ENCODE measurements at places on chromosomes 2 and 18.

DNA sequence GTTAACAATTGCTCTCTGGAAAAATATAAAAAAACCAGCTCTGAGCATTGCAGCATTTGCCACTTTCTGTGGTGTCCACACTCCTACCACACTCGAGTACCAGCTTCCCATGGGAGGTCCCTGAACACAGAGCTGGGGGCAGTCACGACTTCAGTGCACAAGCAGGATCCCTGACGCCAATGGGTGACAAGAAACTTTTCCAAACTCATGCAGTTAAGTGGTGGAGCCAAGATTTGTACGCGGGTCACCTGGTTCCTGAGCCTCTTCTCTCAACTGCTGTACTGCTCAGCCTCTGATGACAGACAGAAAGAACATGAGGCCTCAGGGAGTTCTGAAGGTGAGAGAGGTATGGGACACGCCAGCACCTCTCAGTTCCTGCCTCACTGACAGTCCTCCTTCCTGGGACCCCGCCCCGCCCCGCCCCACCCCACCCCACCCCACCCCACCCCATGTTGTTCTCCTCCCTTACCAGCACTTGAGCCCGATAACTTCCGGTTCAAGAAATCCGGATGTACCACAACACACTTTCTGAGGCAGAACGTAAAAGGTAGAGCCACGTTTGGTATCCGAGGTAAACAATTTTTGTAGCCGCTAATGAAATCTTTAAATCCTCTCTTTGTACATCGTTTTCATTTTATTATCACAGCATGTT lies 287.6 kb downstream of the MYCN start:
- DNase-seq = no peak

DNA sequence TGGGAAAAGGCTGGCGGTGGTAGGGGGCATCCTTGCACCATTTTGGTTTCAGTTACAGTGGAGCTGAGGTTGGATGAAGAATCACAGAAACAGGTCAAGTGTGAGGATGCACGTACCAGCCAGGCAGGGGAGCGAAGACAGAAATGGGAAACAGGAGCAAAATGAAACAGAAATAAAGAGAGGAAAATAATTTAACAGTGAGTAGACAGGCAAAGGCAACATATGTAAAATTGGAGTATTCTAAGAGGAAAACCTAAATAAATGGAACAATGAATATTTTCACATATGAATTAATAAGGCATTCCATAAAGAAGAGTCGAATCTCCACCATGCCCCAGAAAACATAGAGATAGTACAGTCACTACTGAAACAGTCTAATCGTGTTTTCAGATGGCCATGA lies 29.7 kb downstream of the LRRFIP1 start:
- no peak for DNase-seq

DNA sequence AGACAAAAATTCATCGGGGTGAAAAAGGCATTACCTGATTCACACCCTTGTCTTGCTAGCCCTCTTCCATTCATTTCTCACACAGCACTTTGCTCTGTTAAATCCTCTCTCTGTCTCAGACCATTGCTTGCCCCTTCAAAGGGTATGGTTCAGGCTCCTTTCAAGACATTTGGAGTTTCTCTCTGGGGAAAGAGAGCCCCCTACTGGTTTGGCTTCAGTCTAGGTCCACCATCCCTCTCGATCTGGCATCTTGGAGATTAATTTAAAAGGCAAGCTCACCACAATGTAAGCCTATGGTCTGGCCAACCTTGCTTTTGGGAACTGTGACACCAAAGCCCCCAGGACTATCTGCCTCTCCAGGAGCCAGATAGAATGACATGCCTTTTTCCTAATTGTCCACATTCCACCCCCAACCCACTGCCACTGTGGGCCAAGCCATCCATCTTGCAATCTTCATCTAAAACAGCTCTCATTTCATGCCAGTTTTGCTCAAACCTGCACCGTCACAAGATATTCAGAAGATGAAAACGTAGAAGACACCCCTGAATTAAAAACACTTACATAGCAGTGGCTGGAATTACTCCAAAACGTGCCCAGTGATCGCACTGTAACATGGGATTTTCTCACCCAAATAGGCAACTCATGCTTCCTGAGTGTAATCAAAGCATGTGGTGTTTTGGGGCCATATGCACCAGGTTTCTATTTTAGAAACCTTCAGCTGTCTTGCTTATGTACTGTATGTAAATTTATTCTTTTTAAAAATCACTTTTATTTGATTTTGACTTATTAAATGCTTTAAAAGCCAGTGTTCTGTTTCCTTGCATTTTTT lies 93.9 kb downstream of the FARSB start:
- DNase-seq = no peak

DNA sequence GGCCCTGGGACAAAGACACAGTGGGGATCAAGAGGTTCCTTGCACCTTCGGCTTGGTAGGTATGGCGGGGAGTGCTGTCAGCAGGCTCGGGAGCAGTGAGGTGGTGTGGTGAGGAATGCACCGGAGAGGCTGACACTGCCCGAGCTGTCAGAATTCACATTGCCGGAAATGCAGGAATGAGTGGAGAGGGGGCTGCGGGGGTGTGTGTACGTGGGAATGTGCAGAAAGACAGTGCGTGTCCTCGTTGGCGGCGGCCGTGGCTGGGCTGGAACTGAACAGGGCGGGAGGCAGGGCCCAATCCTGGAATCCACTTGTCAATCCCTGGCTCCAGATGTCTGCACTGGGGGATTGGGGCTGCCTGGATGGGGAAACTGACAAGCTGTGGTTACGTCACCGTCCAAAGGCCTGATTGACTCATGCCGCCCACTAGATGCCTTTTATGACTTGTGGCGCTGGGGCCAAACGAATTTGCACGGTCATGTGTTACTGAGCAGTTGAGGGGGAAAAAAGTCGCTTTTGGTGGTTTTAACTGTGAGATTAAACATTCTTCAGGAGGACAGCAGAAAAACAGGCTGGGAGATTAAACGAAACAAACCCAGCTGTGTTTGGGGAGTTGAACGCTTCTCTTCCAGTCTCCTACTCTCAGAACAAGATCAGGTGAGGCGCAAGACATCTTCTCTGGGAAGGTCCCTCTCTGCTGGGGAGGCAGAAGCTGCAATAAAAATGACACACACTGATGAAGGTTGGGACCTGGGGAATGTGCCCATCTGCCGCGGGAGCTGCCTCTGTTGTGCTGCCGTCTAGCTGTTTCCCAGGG lies 189.4 kb upstream of the GLI2 start:
- no peak for DNase-seq

DNA sequence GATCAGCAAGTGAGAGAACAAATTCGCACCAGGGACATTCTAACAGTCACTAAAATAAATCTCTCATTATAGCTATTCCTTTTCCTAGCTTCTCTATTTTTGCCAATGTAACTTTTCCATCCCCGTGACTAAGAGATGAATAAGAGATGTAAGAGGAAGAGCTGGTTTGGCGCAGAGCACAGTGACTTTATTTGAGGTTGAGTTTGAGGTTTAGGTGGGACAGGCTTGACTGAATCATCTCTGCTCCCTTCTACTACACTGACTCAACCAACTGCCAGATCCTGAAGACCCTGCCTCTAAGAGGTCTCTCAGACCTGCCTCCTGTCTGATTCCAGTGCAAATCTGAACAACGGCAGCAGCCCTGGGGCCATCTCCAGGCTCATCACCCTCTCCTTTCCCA lies 28.0 kb downstream of the RFX8 start:
- DNase-seq = no peak

- no peak for DNase-seq
These were observed 567.6 kb downstream of the PLCL1 start for GRCh38 chr2:198371921-198372543.

GRCh38 chr2:240343548-240343947 lies 91.9 kb upstream of the GPC1 start:
- DNase-seq = no peak

DNA sequence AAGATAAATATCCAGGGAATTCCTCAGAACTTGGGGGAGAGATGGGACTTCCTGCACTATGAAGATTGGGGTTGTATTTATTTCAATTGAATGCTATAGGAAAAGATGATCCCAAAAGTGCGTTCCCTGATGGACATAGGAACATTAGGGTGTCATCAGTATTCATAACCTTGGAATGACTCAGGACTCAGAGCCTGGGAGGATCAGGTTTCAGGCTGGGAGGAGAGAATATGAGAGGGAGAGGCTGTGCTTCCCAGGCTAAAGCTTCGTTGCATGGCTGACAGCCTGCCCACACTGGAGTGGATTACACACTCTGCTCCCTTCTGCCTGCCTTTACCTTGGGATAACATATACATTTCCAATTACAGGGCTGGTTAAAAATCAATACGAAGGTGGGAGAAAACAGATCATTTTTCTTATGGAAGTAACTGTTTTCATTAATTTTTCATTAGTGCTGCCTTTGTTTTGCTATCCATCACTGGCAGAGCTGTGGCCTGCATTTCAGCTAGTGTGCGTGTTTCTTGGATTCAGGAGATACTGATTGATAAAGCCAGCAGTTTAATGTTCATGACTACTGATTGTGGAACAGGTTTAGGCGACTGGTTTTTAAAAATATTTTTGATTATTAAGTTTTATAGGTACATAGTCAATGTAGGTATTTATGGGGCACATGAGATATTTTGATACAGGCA lies 118.7 kb downstream of the KCTD1 start:
- no peak for DNase-seq

DNA sequence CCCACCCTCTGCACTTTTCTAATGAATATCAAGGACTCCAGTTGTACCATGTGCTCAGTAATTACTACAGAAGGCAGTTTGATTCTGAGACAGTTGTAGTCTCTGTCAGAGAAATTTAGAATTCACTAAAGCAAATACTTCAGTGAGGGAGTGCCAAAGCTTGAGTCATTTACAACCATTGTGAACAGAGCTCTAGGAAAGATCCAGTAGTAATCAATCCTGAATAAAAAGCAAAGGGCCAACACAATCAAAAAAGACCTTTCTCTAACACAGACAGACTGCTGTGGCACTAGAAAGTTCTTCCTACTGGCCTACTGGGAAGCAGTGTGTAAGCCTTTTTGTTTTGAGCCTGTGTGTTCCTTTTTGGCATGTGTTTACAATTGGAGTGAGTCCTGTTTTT lies 135.6 kb upstream of the UNC80 start:
- no peak for DNase-seq

- DNase-seq = no peak
These were observed 22.1 kb downstream of the MROH2A start for GRCh38 chr2:233800208-233800607.

DNA sequence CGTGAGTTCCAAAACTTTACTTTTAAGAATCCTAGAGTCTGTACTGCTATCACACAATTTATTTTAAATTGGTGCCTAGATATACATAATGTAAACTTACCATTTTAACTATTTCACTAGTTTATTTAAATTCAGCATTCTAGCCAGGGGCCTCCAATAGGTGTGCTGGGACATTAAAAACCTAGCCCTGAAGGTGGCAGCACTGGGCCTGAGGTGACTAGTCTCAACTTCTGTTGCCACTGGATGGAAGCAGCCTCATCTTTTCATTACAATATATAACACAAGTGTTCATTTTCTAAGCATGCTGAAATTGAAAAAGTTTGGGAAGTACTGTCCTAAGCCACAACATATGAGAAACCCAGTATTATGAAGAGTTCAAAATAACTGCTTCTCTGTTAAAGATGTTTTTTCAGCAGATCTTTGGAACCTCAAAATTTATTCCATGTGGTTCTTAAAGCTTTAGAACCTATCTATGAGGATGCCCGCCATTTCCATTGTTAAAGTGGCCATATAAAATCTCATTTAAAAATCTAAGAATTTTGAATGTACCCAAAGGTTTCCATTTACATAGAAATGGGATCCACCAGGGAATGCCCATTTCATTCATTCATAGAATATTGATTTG lies 2.9 kb upstream of the RBBP8 start:
- peak; percentile 80 for DNase-seq

DNA sequence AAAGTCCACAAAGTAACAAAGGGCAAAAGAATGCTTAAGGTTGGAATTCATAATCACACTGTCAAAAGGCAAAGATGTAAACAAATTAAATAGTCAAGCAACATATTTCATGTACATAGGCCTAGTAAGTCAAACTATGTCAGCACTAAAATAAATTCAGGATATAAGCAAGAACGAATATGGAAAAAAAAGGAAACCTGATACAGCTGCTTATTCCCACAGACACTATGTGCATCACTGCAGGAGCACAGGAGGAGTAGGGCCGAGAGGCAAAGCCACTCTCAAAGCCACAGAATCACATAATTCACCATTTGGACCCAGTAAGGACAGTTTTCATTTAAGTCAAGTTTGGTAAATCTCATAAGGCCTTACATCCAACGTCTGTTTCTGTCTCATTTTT lies 116.6 kb downstream of the SATB2 start:
- DNase-seq = no peak
